SJSA1 (cell line): ENCODE measurements at places on chromosomes 12 and 14. TPM values are rescaled to one million over a fixed set of nuclear protein-coding genes. Genes with fewer than 3 reads are reported as not detected.

GRCh38 chr12:123946152-123946515, 26.5 kb downstream of the CCDC92 start:
- peak; percentile 28 for DNase-seq

- DNase-seq: no peak
Measured at GRCh38 chr12:80156306-80156705, 57.0 kb downstream of the OTOGL start.

- DNase-seq: no peak
Measured at GRCh38 chr12:51025338-51025835, 797 bp downstream of the SLC11A2 start.

DNA sequence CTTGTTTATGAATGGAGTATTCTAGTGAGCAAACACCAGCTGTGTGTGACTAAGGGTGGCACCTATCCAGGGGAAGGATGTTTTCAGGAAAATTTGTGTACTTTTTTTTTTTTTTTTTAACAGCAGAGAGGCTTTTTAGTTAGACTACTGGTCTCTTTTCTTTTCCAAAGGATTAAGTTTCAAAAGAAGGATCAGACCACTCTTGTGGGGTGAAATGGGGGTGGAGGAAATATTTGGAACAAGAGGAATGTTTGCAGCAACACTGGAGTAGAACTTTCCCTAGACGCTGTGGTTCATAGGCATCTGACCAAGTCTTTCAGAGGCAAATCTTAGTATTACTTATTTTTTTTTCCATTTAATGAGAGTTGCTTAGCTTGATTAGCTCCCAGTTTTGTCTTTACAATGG, 21.1 kb downstream of the NUBPL start:
- DNase-seq: no peak

GRCh38 chr12:42396473-42397259, 70.7 kb downstream of the PPHLN1 start:
- no peak for DNase-seq

- DNase-seq: no peak
Measured at GRCh38 chr14:90943367-90943766, 117.1 kb downstream of the RPS6KA5 start.

Gene KRT3
- total RNA-seq: 0.08 TPM in 1 of 2 replicates, not detected in the other

Gene BBS10
- total RNA-seq: 9.7 and 17.3 TPM in 2 replicates

Gene P2RX2
- total RNA-seq: not detected in 2 replicates

Gene FBRSL1
- total RNA-seq: 0.66 and 2.8 TPM in 2 replicates

Gene TCL1A
- not detected in 2 replicates for total RNA-seq
